ENCODE measurements at places on chromosomes 6 and 20.

- DNase-seq = no peak
These were observed 5.1 kb upstream of the MAP1LC3A start for GRCh38 chr20:34553366-34553867.

DNA sequence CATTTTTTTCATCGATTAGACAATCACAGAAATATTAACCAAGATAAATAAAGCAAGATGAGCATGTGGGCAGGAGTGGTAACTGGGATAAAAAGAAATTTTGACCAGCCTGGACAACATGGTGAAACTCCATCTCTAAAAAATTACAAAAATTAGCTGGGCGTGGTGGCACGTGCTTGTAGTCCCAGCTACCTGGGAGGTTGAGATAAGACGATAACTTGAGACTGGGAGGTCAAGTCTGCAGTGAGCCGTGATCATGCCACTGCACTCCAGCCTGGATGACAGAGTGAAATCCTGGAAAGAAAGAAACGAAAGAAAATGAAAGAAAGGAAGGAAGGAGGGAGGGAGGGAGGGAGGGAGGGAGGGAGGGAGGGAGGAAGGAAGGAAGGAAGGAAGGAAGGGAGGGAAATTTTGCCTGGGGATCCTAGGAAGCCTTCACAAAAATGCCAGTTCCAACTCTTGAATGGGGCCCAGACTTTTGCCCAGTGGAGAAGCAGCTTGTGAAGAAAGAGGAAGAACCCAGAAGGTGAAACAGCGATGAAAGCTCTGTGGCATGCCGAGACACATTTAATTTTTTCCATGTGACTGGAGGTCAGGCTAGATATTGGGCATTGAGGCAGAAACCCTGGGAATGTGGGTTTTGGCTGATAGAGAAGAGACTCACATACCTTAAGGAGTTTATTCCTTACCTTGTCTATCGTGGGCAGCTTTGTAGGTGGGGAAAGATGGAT lies 20.3 kb downstream of the CCDC170 start:
- no peak for DNase-seq

- DNase-seq = no peak
These were observed 9.8 kb upstream of the AKAP7 start for GRCh38 chr6:131125431-131125830.

DNA sequence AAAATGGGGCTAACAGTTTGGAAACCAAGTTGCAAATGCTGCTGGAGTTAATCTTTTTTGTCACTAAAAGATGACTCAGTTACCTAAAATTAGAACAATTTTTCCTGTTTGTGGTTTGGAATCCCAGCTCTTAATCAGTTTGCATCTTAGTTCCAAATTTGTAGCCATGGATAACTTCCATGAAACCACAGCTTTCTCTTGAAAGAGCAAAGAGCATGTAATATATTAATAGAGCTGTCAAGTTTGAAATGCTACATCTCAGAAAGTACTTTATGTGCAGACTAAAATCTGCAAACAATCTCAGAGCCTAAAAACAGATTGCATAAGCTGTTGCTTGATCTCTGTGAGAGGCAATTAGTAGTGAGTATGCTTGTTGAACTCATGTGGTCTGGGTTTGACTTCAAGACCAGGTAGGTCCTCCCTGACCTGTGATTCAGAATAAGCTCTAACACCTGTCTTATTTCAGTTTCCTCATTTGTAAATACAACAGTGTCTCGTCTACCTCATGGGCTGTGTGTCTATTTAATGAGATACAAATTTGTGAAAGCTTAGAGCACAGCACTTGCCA lies 23.5 kb downstream of the DHX35 start:
- no peak for DNase-seq

DNA sequence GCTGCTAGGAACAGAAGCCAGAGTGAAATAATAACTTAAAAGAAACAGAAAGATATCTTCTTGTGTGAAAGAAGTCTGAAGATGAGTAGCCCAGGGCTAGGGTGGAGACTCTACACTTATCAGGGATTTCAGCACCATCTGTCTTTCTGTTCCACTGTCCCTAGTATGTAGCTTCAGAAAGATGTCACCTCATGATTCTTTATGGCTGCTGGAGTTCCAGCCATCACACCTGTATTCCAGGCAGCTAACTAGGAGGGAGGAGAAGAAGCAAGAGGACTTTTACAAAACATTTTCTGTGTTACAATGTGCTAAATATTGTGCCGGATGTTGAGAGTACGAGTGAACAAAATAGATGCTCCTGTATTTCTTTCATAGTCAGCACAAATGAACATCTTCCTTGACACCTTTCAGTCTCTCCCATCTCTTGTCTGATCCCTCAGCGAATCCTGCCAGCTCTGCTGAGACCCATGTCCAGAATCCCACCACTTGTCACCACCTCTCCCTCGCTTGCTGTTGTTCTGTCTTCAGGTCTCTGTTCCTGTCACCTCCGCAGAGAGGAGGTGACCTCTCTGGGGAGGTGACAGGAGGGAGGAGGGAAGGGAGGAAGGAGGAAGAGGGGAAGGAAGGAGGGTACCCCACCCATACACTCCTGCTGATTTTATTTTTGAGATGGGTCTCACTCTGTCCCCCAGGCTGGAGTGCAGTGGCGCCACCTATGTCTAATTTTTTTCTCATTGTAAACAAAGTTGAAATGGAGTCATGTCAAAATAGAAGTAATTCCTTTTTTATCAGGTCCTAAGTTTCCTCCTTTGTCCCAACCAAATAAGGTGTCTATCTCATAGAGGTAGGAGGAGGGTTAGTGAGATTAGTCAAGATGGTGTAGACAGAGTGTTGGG lies 188.9 kb downstream of the TFAP2C start:
- no peak for DNase-seq

GRCh38 chr6:40582892-40583291 lies 4.3 kb downstream of the LRFN2 start:
- DNase-seq = no peak

DNA sequence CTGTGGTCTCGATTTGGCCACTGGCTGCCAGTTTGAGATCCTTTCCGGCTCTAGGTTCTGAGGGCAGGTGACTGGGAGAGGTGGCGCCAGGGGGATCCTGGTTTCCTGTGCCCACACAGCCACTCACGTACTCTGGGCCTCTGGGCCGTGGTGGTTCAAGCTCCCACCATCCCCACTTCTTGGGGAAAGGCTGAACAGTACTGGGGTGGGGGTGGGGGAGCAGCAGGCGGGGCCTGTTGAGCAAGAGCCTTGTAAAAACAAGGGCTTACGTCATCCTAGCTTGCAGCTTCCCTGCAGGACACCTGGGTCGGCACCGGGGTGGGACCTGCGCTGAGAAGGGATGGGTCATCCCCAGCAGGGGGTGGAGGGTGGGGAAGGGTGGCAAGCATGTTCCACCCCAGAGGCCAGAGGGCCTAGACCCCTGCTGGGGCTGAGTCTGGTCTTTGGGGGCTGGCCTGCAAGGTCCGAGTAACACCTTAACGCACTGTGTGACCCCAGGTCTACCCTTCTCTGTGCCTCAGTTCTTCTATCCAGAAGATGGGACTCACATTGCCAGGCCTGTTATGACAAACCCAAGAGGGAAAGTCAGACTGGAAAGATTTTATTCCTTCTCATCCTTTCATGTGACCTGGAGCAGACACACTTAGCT lies 3.1 kb upstream of the CEBPB start:
- no peak for DNase-seq

DNA sequence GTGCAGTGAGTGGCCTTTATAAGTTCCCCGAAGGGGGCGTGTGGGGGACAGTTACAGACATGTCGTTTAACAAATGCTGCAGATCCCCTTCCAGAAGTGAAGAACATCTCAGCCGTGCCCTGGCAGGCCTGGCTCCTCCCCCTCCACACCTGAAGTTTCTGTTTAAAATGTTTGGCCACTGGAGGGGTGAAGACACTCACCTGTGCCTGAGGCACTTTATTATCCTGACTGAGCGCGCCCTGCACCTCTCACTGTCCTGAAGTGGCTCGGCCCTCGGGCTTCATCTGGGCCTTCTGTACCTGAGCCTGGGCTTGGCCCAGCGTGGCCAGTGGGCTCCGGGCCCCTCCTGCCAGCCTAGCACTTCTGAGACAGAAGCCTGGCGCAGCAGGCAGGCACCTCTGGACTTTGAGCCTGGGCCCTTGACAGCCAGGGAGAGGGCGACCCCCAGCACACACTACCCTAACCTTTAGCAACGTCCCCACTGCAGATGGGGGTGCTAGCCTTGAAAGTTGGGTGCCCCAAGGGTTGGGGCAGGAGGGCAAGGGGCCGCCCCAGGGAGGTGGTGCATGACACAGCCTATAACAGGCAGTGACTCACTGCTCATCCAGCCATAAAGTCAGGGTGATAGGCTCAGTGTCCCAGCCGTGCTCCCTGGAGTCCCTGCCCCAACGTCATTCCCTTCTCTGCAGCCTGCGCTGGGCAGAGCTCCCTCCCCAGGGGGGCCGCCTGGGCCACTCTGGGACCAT lies 13.6 kb upstream of the GATA5 start:
- no peak for DNase-seq

DNA sequence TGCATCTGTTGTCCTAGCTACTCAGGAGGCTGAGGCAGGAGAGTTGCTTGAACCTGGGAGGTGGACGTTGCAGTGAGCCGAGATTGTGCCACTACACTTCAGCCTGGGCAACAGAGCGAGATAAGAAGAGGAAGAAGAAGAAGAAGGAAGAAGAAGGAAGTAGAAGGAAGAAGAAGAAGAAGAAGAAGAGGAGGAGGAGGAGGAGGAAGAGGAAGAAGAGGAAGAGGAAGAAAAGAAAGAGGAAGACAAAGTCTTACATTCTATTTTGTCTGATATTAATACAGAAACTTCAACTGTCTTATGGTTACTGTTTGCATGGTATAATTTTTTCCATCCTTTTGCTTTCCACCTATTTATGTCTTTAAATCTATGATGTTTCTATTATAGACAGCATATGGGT lies 7.2 kb upstream of the NELFCD start:
- no peak for DNase-seq

- DNase-seq = peak; percentile 2
These were observed 4.8 kb upstream of the SDCBP2 start for GRCh38 chr20:1333462-1334369.

DNA sequence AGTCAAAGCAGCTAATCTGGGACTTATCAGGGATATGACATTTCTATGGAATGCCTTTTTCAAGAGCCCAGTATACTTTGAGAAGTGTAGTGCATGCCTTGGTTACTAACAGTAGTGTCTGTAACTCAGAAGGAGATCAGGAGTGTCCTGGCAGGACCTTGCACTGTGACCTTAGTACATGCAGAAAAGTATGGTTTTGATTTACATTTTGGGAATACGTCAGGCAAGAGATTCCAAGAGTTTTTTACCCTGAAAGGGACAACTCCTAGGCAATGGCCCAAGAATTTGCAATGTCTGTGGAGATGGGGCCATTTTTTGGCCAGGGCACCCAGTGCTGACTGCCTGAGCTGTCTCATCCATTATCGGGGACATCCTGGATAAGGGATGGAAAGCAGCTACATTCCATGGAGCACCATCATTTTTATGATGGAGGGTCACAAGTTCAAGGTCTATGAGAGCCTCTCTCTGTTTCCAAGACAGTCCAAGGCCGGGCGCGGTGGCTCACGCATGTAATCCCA lies 80.2 kb downstream of the FAM50B start:
- DNase-seq = no peak

- DNase-seq = no peak
These were observed 691.5 kb upstream of the MAP3K7 start for GRCh38 chr6:91278416-91278815.

GRCh38 chr20:55354720-55355119 lies 650.6 kb downstream of the CBLN4 start:
- DNase-seq = no peak

DNA sequence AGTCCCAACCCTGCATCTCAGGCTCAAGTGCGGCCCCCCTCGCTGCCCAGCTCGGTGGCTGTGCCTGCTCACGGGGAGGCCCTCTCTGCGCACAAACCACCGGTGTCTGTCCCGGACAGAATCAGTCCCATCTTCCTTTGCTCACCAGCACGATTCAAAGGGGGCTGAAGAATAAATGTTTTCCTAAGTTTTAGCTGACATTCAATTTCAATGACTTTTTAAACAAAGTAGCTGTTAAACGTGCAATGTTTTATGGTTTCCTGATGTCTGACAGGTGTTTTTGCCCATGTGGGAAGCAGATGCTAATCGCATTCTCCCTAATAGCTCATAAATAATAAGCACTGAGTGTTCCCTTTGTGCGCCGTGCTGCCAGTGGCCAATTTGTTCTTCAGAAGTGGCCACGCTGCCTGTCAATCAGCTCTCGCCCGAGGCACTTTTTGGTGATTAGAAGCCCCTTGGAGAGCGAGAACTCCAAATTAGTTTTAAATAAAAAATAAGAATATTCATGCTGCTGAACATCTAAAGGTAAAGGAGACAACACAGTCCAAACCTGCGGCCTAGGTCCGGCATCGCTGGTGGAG lies 26.3 kb downstream of the BHLHE23 start:
- no peak for DNase-seq

DNA sequence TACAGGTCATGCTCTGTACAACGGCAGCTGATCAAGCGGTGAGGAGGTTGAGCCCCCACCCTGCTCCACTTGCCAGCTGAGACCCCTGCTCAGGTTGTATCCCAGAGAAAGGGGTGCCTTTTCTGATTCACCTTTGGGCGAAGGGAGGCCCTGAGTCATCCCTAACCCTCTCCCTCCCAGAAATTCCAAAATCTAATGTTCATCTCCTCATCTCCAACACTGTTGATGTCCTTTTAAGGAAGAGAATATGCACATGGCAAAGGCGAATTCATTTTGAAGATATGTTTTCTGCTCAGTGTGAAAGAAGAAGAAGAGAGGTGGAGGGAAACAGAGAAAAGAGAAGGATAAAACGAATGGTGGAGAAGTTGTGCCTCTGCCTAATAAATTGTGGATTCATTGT lies 120.5 kb downstream of the SCML4 start:
- DNase-seq = no peak

GRCh38 chr20:26207237-26207966 lies 510.7 kb upstream of the ZNF337 start:
- no peak for DNase-seq

DNA sequence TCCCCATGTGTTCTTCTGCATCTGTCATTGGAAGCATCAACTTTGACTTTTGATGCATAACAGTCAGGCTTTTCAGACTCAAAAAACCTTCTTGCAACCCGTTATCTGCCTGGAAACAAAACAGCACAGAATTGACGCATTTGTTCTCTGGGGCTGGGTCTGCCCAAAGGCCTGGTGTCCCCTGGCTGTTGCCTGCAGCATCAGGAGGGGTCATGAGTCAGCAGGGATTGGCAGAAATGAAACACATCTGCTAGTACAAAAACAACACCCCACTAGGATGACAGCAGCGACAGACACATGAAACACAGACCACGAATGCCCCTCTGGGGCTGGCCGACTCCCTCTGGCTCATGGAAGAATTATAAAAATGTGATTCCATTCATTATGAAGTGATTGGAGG lies 157.6 kb upstream of the INSM1 start:
- no peak for DNase-seq

GRCh38 chr6:36683656-36684446 lies 5.3 kb downstream of the CDKN1A start:
- DNase-seq = no peak

DNA sequence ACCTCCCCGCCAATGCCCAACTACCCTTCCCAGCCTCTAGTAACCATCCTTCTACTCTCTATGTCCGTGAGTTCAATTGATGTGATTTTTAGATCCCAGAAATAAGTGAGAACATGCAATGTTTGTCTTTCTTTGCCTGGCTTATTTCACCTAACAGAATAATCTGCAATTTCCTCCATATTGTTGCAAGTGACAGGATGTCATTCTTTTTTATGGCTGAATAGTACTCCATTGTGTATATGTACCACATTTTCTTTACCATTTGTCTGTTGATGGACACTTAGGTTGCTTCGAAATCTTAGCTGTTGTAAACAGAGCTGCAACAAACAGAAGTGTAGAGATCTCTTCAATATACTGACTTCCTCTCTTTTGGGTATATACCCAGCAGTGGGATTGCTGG lies 65.0 kb downstream of the RNF217 start:
- no peak for DNase-seq

GRCh38 chr20:35644806-35645205 lies 19.9 kb downstream of the CPNE1 start:
- DNase-seq = no peak

Measured in T-helper 2 cell treated with Interferon-gamma antibody and Interleukin-4, amounts not matched to agents 5 μg/mL and 100 μg/mL, for 36 hours (primary cell).